Activated CD4-positive, alpha-beta T cell treated with anti-CD3 and anti-CD28 coated beads, Interleukin-2, Interleukin-6, amounts not matched to agents 100 ng/mL and 50 ng/mL, durations not matched to agents 16 hours and 8 hours (primary cell): ENCODE measurements at places on chromosomes 6 and 20.

DNA sequence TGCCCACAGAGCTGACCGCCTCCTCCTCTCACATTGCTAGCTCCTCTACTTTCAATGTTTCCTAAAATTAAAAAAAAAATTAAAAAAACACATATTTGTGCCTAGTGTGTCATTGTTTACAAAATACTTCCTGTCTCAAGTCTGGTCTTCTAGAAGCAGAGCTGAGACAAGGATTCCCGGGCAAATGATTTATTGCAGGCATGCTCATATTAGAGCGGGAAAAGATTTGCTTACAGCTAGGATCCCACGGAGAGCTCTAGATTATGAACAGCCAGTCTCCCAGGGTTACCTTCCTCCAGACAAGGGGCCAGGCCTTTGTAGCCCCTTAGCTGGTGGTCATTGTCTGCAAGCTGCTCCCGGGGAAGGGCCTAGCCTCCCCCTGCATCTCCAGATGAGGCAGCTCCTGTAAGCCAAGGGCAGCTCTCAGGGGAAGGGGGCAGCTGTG lies 9.4 kb downstream of the PACSIN1 start:
- DNase-seq: no peak

DNA sequence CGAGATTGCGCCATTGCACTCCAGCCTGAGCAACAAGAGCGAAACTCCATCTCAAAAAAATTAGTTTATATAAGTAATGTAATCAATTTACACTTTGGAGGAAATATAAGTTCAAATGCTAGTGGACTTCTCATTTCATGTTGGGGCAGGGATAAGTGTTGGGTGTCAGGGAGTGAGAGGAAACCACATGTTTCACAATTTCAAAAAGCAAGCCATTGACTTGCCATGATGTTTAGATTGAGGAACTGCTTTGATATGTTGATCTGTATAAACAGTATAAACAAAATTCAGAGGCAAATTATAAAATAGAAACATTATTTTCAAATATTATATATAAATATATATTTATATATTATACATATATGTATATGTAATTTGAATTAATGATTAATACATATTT lies 42.7 kb downstream of the FILIP1 start:
- no peak for DNase-seq

- no peak for DNase-seq
Measured at GRCh38 chr6:124870611-124871459, 91.4 kb upstream of the RNF217 start.

DNA sequence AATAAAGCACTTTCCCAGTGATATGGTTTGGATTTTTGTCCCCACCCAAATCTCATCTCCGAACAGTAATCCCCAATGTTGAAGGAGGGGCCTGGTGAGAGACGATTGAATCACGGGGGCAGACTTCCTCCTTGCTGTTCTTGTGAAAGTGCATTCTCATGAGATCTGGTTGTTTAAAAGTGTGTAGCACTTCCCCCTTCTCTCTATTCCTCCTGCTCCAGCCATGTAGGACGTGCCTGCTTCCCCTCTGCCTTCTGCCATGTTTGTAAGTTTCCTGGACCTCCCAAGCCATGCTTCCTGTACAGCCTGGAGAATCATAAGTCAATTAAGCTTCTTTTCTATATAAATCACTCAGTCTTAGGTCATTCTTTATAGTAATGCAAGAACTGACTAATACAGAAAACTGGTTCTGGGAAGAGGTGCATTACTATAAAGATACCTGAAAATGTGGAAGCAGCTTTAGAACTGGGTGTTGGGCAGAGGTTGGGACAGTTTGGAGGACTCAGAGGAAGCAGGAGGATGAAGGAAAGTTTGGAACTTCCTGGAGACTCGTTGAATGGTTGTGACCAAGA lies 7.4 kb downstream of the EPM2A start:
- peak; percentile 1 for DNase-seq

DNA sequence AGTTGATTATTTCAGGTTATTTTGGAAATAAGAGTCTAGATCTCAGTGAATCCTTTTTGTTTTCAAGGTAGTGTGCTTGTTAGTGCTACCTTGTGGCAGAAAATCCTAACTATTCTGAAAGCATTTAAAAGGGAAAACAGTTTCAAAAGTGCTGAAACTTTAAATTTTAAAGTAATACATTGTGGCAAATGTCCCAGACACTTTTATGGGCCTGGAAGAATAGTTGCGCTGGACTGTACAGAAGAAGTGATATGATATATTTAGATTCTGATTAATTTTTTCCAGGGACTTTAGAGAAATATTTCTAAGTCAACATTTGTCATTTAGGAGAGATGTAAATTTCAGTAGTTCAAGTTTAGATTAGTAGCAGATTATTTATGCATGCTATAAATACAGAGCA lies 96.7 kb upstream of the BMP5 start:
- no peak for DNase-seq

GRCh38 chr20:22946596-22946995 lies 88.5 kb upstream of the SSTR4 start:
- DNase-seq: no peak

GRCh38 chr20:58976061-58976730 lies 4.9 kb upstream of the NELFCD start:
- DNase-seq: no peak

GRCh38 chr6:41256383-41256782 lies 28.2 kb downstream of the TREML4 start:
- DNase-seq: no peak

GRCh38 chr6:119673741-119674140 lies 324.2 kb upstream of the MAN1A1 start:
- DNase-seq: no peak

DNA sequence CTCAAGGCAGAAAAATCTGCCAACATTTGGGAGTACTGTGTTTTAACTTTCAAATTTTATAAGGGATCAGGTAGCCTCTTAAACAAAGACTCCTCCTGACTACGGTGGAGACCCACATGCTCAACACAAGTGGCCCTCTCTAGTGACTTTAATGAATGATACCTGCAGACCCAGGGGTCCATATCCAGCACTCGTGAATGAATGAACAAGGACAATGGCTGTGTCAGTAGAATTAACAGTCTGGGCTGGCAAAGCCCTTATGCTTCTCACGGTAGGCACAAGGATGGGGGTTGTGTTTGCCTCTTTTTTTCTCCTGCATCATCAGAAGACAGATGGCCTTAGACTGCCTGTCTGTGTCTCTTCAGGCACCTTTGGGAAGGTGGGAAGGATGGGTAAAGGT lies 112.6 kb upstream of the TRAF3IP2 start:
- no peak for DNase-seq

DNA sequence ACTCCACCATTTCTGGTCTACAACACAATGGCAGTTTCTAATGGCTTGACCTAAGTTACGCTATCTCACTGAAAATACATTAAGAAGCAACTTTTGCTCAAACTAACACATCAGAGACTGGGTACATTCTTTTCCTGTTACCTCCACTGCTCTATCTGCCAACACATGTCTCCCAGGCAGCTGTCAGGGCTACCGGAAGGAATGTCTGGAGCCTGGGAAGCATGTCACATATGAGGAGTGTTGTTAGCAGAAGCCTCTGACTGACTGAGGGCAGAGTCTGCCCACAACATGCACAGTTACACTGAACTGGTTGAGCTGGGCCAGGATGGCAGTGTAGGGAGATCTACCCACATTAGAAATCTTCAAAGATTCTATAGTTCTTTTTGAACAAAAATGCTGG lies 264.5 kb downstream of the KIF16B start:
- DNase-seq: no peak

DNA sequence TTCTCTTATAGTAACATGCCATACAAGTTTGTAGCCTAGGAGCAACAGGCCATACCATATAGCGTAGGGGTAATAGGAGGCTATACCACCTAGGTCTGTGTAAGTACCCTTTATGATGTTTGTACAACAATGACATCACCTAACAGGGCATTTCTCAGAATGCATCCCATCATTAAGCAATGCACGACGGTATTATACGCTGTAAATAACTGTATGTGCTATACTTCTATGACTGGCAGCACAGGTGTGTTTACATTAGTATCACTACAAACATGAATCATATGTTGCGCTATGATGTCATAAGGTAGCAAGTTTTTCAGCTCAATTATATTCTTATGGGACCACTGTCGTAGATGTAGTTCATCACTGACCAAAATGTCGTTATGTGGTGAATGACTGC lies 31.0 kb downstream of the ADNP start:
- no peak for DNase-seq

- DNase-seq: peak; percentile 96
Measured at GRCh38 chr6:52670502-52671409, at the start of gene TMEM14A. TMEM14A (plus strand) TSS chr6:52671113; CDS start chr6:52677103, 5,990 bp downstream.
